ENCODE measurements at places on chromosomes 6 and 20. TPM values are rescaled to one million over a fixed set of nuclear protein-coding genes. Genes with fewer than 3 reads are reported as not detected.

Gene MATN4
- not detected for total RNA-seq

Gene HLA-F
- total RNA-seq: 2.8 TPM

Gene SIGLEC1
- total RNA-seq: not detected

Gene HEY2
- total RNA-seq: 11.3 TPM

Gene ZSCAN12
- total RNA-seq: 12.4 TPM

Gene GJA10
- total RNA-seq: not detected

Gene SMPDL3A
- total RNA-seq: 9.4 TPM

GRCh38 chr6:117480651-117481050, 1.8 kb upstream of the DCBLD1 start:
- no peak overlapping the region for H3K27ac ChIP-seq
- no peak for DNase-seq
- H3K4me3 ChIP-seq: peak overlapping the region; percentile 42
- H3K4me1 ChIP-seq: peaks cover 14% of the 10 kb centered on the region
- H3K36me3 ChIP-seq: no peaks in the 10 kb centered on the region

DNA sequence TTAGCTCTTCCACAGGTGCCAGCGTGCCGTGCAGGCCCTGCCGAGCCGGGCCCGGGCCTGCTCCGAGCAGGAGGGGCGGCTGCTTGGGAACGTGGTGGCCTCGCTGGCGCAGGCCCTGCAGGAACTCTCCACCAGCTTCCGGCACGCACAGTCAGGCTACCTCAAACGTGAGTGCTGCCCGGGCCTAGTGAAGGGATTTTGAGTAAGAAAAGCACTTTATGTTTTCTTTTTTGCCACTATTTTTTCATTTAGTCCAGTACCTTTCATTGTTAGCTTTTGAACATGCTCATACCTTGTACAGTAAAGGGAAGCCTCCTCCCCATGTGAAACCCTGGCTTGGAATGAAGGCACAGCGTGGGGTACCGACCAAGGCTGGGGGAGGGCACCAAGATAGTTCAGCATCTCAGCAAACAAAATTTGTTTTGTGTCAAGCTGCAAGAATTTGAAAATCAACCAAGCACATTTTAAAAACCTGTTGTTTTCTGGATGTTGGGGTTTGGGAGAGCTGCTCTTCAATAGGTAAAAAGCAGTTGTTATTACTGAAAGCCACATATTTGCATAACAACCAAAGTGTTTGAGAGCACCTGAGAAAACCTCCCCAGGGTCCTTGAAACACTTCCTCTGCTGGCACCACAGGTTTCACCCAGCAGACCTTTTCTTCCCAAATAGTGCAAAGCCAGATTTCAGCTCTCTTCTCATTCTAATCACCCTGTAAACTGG, 18.4 kb downstream of the STX16 start:
- peaks cover 35% of the 10 kb centered on the region for H3K36me3 ChIP-seq
- peaks cover 7% of the 10 kb centered on the region for H3K4me1 ChIP-seq
- DNase-seq: no peak
- no peak overlapping the region for H3K27ac ChIP-seq
- no peak overlapping the region for H3K4me3 ChIP-seq

- no peak overlapping the region for H3K4me3 ChIP-seq
- H3K4me1 ChIP-seq: peaks cover 8% of the 10 kb centered on the region
- no peak overlapping the region for H3K27ac ChIP-seq
- H3K36me3 ChIP-seq: no peaks in the 10 kb centered on the region
- no peaks in the 10 kb centered on the region for H3K27me3 ChIP-seq
These were observed 114.0 kb upstream of the FLRT3 start for GRCh38 chr20:14451458-14451857.

DNA sequence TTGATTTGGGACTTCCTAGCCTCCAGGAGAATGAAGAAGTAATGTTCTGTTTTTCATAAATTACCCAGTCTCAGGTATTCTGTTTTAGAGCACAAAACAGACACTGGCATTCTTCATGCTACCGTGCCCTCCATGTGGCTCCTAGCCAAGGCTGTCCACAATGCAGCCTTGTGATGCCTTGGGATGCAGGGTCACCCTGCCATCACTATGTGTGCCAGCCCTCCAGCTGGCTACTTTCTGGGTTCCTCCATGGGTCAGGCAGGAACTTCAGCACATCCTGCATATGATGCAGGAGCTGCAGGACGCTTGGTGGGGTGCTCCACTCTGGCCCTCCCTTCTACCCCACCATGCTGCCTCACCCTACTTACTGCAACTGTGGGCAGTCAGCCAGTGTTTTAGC, 38.0 kb upstream of the FAM50B start:
- peak overlapping the region; percentile 41 for H3K27ac ChIP-seq
- no peaks in the 10 kb centered on the region for H3K27me3 ChIP-seq
- H3K4me3 ChIP-seq: no peak overlapping the region
- no peak for DNase-seq

DNA sequence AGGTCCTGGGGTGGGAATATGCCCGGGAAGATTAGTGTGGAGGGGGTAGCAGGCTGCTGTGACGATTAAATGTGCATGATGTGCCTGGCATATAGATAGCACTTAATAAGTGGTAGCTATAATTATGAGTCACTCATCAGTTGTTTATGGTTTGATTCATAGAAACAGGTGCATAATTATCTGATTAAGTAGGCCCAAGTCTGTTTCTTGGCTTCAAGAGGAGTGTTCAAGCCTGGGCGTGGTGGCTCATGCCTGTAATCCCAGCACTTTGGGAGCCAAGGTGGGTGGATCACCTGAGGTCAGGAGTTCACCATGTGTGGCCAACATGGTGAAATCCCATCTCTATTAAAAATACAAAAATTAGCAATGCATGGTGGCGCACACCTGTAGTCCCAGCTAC, 74.9 kb downstream of the QRSL1 start:
- no peaks in the 10 kb centered on the region for H3K27me3 ChIP-seq
- no peak for DNase-seq
- no peaks in the 10 kb centered on the region for H3K36me3 ChIP-seq
- no peak overlapping the region for H3K4me3 ChIP-seq
- no peak overlapping the region for H3K27ac ChIP-seq
- peaks cover 12% of the 10 kb centered on the region for H3K4me1 ChIP-seq

DNA sequence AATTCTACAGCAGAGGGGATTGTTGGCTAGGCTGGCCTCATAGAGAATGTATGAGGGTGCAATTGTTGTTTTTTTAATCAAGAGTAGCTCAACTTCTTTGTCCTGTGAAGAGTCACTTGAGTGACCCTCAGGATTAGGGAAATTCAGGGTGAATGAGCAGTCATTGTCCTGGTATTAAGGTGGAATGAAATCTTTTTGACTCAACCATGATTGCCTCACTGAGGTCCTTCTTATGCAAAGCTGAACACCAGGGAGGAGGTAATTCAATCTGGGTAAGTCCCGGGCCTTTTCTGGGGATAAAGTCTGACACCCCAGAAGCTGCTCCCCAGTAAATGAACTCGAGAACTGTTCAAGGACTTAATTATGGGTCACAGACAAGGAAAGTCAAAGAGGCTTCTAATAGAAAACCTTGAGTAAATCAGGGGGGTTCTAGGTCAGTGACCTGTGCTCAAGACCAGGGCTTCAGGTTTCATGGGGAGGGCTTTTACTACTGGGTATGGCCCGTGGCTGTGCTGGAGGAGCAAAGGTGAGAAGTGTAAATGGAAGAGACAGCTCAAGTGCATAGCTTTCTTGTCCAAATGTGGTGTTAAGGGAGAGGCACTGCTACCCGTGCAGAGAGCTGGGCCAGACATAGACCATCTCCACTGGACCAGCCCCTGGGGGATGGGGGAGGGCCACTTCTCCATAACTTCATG, 25.3 kb upstream of the ZBTB24 start:
- no peak for DNase-seq
- no peak overlapping the region for H3K4me3 ChIP-seq
- peaks cover 10% of the 10 kb centered on the region for H3K4me1 ChIP-seq
- H3K36me3 ChIP-seq: no peaks in the 10 kb centered on the region

DNA sequence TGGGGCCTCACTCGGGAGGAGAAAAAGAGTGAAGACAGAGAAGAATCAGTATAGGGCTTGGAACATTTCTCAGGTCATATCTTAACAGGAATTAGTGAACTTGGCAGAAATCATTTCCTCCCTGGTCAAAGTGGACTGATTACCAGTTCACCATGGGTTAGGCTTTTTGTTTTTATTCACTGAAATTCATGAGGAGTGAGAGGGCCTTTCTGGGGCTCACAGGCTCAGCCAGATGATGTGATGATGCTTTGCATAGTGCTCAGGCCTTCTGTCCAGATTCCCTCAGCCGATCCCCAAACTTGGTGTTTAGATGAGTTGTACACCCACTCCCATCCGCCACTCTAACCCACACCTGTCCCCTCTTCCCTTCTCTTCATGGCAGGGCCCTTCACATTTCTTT, 32.5 kb downstream of the SRSF3 start:
- no peak overlapping the region for H3K4me3 ChIP-seq
- no peak overlapping the region for H3K27ac ChIP-seq
- DNase-seq: no peak

DNA sequence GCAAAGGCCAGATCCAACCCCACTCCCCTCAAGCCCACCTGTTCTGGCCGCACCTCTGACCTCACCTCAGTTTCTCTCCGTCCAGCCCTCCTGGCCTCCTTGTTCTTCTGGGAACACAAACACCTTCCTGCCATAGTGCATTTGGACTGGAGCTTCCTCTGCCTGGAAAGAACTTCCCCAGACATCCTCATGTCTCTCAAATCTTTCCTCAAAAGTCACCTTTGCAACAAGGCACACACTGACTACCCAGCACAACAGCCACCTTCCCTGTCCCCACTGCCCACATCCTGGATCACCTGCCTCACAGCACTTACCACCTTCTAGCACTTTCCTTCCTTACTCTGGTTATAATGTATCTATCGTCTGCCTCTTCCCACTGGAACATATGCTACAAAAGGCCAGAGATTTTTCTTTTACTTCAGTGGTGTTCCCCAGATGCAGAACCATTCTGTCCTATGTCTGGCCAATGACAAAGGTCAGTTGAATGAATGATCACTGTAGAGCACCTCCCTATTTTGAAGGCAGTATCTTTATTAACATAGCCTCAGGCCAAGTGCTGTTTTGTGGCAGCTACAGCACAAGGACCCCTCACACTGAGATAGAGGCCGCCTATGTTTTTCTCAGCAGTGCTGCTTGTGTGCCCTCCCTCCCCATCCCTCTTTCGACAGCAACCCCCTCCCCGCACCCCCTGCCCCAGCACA, 4.1 kb downstream of the HLA-B start:
- H3K36me3 ChIP-seq: no peaks in the 10 kb centered on the region
- no peak overlapping the region for H3K4me3 ChIP-seq
- DNase-seq: no peak
- H3K27me3 ChIP-seq: peaks cover 90% of the 10 kb centered on the region

- H3K36me3 ChIP-seq: peaks cover 22% of the 10 kb centered on the region
- no peaks in the 10 kb centered on the region for H3K27me3 ChIP-seq
- no peak for DNase-seq
- H3K27ac ChIP-seq: no peak overlapping the region
- no peak overlapping the region for H3K4me3 ChIP-seq
These were observed 105.0 kb upstream of the FAM184A start for GRCh38 chr6:119183457-119183856.
